ENCODE measurements at places on chromosomes 16 and 17.

DNA sequence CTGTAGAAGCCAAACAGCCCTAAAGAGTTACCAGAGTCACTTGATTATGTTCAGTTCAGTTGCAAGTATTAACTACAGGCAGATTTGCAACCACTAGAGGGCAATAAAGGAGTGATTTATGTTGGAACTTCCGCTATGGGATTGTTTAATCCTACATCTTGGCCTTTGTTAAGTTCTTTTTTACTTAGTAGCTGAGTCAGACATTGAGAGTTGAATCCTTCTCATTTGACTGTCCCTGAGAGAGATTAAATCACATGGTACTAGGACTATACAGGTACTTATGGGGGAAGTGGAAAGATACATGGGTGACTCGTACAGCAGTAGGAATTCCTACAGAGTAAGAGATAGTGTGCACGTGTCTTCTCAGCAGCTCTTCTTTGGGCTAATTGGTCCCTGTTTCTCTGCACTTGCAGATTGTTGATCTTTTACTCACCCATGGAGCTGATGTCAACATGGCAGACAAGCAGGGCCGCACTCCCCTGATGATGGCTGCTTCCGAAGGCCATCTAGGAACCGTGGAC lies 40.3 kb downstream of the CYB561 start:
- DNase-seq = peak; percentile 23

GRCh38 chr17:63503341-63503705 lies 19.8 kb upstream of the KCNH6 start:
- DNase-seq = no peak

DNA sequence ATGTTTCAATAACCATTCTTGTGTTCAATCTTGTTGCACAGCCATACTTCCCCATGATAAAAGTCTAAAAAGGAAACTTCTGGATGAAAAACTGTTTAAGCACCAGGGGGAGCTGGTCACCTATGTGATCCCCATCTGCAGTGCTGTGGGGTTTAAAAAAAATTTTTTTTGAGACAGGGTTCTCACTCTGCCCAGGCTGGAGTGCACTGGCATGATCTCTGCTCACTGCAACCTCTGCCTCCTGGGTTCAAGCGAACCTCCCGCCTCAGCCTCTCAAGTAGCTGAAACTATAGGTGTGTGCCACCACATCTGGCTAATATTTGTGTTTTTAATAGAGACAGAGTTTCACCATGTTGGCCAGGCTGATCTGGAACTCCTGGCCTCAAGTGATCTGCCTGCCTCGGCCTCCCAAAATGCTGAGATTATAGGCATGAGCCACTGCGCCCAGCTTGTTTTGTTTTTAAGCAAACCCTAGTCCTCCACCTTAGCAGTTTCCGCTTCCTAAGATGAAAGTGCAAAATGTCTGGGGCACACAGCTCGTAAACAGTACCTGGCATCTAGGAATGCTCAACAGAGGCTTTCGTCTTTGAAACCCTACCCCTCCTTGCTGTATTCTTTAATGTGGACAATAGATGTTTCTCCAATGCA lies 25.4 kb downstream of the DNAJA2 start:
- peak; percentile 33 for DNase-seq

- DNase-seq = no peak
These were observed 14.8 kb downstream of the VAC14 start for GRCh38 chr16:70786020-70786755.

GRCh38 chr17:81992306-81993102 lies 15.1 kb downstream of the ASPSCR1 start:
- no peak for DNase-seq

- DNase-seq = peak; percentile 88
These were observed at the start of gene SNN for GRCh38 chr16:11667824-11668622. Gene SNN, plus strand, starts transcription at chr16:11668455. Its CDS starts 7,605 bp downstream, at chr16:11676060.

DNA sequence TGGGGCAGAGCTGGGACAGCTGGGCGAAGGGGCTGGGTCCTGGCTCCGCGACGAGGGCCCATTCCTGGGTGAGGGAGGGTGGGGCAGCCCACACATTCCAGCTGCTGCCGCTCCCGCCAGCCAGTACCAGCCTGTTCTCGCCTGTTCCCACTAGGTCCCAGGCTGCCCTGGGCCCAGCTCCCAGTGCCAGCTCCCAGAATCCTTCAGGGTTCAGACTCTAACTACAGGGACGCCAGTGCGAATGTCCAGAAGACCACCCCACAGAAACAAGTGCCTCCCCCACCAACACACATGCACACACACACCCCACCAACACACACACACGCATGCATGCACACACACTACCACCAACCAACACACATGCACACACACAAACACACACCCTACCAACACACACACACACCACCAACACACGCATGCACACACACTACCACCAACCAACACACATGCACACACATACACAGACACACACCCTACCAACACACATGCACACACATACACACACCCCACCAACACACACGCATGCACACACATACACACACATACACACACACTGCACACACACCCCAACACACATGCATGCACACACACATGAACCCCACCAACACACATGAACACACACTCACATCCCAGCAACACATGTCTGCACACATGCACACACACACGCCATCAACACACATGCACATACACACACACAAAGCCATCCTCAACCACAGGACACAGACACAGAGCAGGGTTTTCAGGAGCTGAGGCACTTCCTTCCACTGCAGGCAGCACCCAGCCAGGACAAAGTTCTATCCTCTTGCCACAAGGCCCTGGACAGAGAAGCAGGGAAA lies 27.5 kb upstream of the KRT17 start:
- no peak for DNase-seq

DNA sequence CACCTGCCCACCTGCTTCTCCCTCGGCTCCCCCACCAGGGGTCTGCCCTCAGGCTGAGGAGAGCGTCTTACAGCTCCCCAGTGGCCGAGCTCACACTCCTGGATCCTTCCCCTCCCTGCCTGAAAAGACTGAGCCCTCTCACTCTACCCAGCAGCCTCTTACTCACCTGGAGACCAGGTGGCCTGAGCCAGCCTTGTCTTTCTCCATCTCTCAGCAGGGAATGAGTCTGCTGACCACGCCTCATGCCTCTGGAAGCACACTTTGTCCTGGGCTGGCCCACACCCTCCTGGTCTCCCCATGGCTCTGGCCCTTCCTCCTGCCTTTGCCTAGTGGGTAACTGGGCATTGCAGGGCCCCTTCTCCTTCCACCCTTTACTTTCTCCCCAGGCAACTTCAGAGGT lies 177.2 kb downstream of the ENGASE start:
- DNase-seq = no peak

DNA sequence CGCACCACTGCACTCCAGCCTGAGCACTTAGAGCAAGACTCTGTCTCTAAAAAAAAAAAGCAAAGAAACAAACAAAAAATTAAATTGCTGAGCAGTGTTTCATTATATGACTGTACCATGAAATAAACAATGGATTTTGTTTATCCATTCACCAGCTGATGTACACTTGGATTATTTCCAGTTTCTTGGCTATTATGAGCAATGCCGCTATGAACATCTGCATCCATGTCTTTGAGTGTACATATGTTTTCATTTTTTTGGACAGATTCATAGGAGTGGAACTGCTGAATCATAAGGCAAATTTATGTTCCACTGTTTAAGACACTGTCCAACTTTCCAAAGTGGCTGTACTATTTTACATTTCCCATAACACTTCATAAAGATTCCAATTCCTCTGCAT lies 8.0 kb downstream of the RNF157 start:
- DNase-seq = no peak

DNA sequence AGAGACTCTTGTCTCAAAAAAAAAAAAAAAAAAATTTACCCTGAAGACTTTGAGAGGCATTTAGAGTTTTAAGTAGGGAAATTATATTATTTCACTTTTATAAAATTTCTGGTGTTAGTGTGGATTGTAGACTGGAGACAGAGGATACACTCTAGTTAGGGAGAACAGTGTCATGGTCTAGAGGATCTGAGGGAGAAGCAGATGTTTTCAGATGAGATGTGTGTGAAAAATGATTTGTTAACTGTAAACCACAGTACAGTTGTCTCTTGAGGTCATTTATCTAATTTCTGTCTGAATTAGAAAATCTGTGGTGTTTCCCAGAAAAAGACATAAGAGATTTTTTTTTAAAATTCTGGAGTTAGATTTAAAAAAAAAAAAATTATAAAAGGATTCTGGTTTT lies 54.8 kb downstream of the NUP88 start:
- DNase-seq = no peak

GRCh38 chr17:36707904-36708303 lies 106.5 kb downstream of the MRM1 start:
- no peak for DNase-seq

GRCh38 chr16:57617604-57618111 lies 10.8 kb upstream of the ADGRG1 start:
- DNase-seq = no peak

- no peak for DNase-seq
These were observed 15.2 kb upstream of the SKAP1 start for GRCh38 chr17:48445248-48445620.

DNA sequence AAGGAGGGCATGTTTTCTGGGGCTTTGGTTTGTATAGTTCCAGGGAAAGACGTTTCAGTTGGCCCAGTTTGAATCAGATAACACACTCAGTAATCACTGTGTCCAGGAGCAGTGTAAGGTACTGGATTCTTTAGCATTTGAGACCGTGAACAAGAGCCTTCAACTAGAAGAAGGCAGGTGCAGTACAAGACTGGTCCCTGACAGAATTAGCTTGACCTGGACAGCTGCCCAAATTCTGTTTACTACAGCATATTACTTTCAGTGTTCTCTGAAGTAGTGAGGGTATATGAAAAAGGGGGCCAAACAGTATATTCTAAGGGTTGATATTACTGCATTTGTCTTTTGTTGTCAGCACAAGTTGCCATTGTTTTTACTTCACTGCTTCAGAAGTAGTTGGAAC lies 81.3 kb downstream of the COX10 start:
- DNase-seq = no peak

DNA sequence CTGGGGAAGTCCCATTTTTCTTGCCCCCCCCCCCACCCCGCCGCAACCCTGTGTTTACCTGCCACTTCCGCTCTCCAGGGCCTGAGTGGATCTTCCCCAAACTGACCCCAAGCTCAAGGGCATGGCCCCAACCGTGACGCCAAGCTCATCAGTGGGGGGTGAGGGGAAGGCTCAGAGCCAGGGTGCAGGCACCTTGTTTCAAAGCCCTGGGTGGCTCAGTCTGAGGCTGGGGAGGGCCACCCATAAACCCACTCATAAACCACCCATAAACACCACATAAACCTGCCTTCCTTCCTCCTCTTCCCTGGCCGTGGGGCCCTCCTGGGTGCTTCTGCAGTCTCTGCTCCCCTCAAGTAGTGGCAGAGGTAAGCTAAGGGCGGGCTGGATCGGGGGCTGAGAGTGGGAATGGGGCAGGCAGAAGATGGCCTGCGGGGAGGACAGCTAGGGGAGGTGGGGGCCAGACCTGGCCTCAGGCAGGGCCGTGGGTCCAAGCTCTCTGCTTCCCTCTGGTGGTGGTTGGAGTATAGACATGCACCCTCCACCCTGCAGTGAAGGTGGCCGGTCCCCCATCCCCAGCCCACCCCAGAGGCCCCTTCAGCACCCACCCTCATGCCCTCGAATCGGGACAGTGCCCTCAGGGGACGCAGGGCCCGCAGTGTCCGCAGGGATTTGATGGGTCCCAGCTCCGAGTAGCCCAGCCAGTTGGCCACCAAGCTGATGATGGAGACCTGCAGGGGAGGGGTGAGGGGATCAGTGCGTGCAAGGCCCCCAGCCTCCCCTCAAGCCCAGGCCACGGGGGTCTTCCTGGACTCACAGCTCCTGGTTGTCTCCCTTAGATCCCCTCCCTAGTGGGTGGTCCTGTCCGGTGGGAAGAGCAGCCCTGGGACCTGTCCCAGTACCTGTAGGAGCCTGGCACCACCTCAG lies 14.6 kb upstream of the CD79B start:
- DNase-seq = peak; percentile 48

- no peak for DNase-seq
These were observed 5.4 kb downstream of the ZCCHC14 start for GRCh38 chr16:87487361-87487924.

- no peak for DNase-seq
These were observed at the start of gene CCL3 for GRCh38 chr17:36089888-36090836. Gene CCL3, minus strand, starts transcription at chr17:36090143. Its CDS starts 85 bp downstream, at chr17:36090058.

DNA sequence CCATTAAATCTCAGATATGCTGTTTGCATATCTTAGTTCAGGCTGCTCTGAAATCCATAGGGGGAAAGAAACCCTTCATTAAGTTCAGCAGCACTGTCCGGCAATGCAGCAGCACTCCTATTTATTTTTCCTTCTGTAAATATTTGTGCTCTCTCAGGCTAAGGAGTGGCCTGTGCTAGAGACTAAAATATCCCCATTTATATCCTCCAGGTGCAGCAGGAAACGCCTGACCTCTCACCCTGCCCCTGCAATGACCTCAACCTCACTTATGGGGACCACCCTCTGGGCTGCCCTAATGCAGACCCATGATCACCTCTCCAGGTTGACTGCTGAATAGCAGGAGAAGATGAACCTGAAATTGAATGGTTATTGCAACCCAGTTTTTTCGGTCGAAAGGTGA lies 165.0 kb upstream of the ELAC2 start:
- DNase-seq = no peak

GRCh38 chr17:48954300-48954755 lies 9.7 kb upstream of the SNF8 start:
- no peak for DNase-seq

- DNase-seq = no peak
These were observed 1.3 kb downstream of the PRAC1 start for GRCh38 chr17:48721009-48721402.

DNA sequence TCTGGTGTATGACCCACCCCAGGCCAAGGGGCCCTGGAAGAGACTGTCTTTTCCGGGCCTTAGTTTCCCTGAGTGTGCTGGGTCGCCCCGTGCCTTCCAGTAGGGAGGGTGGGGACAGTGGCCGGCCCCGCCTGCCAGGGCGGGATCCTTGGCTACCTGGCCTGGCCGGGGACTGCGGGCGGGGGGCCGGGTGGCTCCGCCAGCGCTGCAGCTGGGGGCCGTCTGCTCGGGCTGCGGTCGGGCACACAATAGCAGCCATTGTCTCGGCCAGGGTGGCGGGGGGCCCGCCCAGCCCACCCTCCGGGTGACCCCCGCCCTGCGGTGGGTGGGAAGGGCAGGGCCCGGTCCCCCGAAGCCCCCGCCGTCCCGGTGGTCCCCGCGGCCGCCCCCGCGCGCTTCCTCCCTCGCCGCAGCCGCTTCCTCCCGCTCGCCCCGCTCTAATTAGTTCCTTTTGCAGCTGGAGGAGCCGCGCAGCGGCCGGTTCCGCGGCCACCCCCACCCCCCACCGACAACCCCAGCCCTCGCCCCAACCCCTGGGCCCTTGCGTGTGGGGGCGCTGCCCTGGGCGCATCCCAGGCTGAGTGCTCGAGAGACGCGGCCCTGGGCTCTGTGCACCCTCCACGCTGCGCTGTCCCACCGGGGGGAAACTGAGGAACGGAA lies 11.6 kb downstream of the GLIS2 start:
- no peak for DNase-seq
